Psoas muscle (tissue), 8 donors: ENCODE measurements at places on chromosomes 5 and 9.

DNA sequence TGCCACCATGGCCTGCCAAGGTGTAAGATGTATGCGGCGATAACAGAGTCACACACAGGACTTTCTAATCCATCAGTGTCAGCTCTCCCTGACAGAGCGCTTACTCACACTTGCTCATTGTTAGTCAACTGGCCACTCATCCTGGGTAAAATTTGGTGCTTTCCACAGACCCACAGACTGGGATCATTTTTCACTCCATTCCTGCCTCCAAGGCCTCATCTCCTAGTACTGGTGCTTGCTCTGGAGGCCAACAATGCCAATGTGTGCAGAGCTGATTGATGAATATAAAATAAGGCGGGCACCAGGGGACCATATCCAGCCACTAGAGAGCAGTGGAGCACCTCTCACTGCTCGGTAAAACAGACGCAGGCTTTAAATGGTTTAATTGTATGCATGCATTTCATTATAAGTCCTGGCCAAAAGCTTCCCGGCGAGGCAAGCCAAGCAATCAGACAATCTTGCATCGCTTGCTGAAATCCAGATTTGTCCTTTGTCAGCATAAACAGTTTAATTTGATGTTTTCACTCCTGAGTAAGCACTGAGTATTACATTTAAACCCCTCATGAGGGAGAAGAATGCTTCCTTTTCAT lies 22.3 kb downstream of the PSMB7 start:
- peak overlapping the region; percentile 58 for H3K27ac ChIP-seq
- no peaks in the 10 kb centered on the region for H3K36me3 ChIP-seq
- H3K4me3 ChIP-seq, result no peak overlapping the region
- no peaks in the 10 kb centered on the region for H3K27me3 ChIP-seq
- no peak for DNase-seq

DNA sequence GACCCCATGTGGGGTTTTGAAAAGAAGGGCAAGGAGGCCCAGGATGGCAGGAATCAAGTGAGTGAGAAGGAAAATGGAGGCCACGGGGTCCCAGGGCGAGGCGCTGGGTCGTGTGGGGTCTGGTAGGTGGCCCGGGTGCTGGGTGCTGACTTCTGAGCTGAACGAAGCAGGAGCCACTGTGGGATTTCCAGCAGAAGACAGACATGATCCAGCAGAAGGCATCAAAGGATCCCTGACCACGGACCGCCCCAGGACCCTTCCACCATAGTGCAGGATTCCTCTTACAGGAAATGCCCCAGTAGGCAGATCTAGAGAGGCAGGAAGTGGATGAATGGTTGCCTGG lies 106.7 kb downstream of the ADAMTS2 start:
- H3K27ac ChIP-seq, result no peak overlapping the region
- no peaks in the 10 kb centered on the region for H3K36me3 ChIP-seq
- H3K4me3 ChIP-seq, result no peak overlapping the region
- DNase-seq, result no peak
- H3K27me3 ChIP-seq, result no peaks in the 10 kb centered on the region
- H3K4me1 ChIP-seq, result no peaks in the 10 kb centered on the region

DNA sequence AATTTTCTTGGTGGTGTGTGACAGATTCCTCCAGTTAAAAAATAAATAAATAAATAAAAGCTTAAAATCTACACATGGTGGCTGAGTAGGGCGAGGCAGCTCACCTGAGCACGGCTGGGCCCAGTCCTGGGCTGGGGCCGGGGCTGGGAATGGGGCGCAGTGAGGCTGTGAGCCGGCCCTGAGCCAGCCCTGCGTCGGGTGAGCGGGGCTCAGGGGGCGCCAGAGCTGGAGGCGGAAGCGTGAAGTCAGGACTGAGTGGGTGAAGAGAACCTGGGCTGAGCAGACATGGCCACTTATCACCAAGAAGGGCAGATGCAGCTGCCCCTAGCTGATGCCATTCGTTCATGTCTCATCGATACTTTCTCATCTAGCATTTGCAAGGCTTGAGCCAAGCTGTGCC lies 22.8 kb upstream of the DTWD2 start:
- no peaks in the 10 kb centered on the region for H3K4me1 ChIP-seq
- H3K36me3 ChIP-seq, result no peaks in the 10 kb centered on the region
- H3K27ac ChIP-seq, result no peak overlapping the region
- DNase-seq, result no peak
- H3K27me3 ChIP-seq, result no peaks in the 10 kb centered on the region

- no peaks in the 10 kb centered on the region for H3K27me3 ChIP-seq
- no peaks in the 10 kb centered on the region for H3K36me3 ChIP-seq
- no peak overlapping the region for H3K27ac ChIP-seq
- DNase-seq, result no peak
- peak overlapping the region; percentile 44 for H3K4me3 ChIP-seq
These were observed 1.5 kb downstream of the CRHBP start for GRCh38 chr5:76954383-76954763.

- no peaks in the 10 kb centered on the region for H3K36me3 ChIP-seq
- no peaks in the 10 kb centered on the region for H3K4me1 ChIP-seq
- H3K4me3 ChIP-seq, result no peak overlapping the region
- no peaks in the 10 kb centered on the region for H3K27me3 ChIP-seq
- DNase-seq, result no peak
These were observed 47.7 kb upstream of the RPL26L1 start for GRCh38 chr5:172911628-172911880.

DNA sequence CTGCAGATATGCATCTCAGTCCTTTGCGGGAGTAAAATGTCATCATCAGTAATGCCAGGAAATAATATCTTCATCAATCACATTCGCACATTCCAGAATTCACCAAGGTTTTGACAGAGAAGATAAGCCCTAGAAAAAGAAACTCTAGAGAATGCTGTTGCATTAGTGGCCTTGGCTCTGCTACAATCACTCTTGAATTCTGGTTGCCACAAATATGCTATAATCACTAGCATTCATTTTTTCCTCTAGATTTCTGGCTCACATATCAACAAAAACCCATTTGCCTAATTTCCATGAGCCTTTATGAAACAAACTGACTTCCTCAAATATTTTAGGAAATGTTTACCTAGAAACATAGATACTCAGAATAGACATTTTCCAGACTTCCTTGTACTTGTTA lies 653.4 kb downstream of the ANXA1 start:
- H3K4me1 ChIP-seq, result no peaks in the 10 kb centered on the region
- DNase-seq, result no peak
- no peaks in the 10 kb centered on the region for H3K27me3 ChIP-seq
- no peak overlapping the region for H3K27ac ChIP-seq
- no peak overlapping the region for H3K4me3 ChIP-seq
- no peaks in the 10 kb centered on the region for H3K36me3 ChIP-seq

- H3K27ac ChIP-seq, result no peak overlapping the region
- no peaks in the 10 kb centered on the region for H3K4me1 ChIP-seq
- no peaks in the 10 kb centered on the region for H3K36me3 ChIP-seq
- no peaks in the 10 kb centered on the region for H3K27me3 ChIP-seq
- DNase-seq, result no peak
These were observed 213.6 kb downstream of the MAPKAP1 start for GRCh38 chr9:125493384-125493783.

DNA sequence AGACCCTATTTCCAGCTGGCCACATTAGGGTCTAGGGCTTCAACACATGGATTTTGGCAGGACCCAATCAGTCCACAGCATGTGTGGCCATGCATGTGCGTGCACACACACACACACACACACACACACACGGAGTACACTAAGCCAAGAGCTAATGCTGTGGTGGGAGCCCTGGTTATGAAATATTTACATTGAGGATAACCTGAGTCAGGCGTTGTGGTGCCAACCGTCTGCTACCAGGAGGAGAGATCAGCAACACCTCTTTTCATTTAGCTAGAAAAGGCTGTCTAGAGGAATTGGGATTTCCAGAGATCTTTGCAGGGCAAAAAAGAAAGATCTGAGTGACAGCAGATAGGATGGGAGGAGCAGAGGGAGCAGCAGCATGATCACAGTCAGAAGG lies 141.5 kb downstream of the TRPM3 start:
- no peaks in the 10 kb centered on the region for H3K4me1 ChIP-seq
- no peak overlapping the region for H3K27ac ChIP-seq
- no peaks in the 10 kb centered on the region for H3K27me3 ChIP-seq
- no peak overlapping the region for H3K4me3 ChIP-seq
- H3K36me3 ChIP-seq, result no peaks in the 10 kb centered on the region

DNA sequence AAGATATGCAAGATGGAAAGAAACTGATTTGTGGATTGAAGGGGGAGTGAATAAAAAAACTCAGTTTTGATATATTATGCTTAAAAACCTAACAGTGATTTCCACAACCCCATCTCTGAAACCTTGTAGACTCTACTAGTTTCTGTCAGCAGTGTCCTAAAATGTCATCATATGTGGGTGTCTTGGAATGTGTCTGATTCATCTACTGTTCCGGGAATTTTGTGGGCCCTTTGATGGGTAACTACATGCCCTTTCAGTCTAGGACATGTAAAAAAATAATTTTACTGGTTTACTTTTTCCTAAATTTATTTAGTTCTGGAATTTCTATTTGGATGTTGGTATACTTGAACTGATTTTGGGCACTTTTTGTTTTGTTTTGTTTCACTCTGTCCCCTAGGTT lies 118.9 kb upstream of the NMUR2 start:
- H3K4me3 ChIP-seq, result no peak overlapping the region
- no peaks in the 10 kb centered on the region for H3K4me1 ChIP-seq
- no peaks in the 10 kb centered on the region for H3K36me3 ChIP-seq
- H3K27ac ChIP-seq, result no peak overlapping the region

- DNase-seq, result no peak
- no peak overlapping the region for H3K27ac ChIP-seq
- H3K36me3 ChIP-seq, result no peaks in the 10 kb centered on the region
- no peak overlapping the region for H3K4me3 ChIP-seq
These were observed 27.2 kb upstream of the ZNF608 start for GRCh38 chr5:124773315-124774311.

- no peaks in the 10 kb centered on the region for H3K36me3 ChIP-seq
- H3K4me3 ChIP-seq, result no peak overlapping the region
- no peaks in the 10 kb centered on the region for H3K27me3 ChIP-seq
- H3K27ac ChIP-seq, result no peak overlapping the region
These were observed 769.0 kb upstream of the RGMB start for GRCh38 chr5:98004463-98004862.

- no peaks in the 10 kb centered on the region for H3K27me3 ChIP-seq
- H3K4me3 ChIP-seq, result no peak overlapping the region
- H3K4me1 ChIP-seq, result peaks cover 6% of the 10 kb centered on the region
- H3K27ac ChIP-seq, result no peak overlapping the region
- no peak for DNase-seq
These were observed 81.8 kb downstream of the ZNF618 start for GRCh38 chr9:113957821-113958341.

DNA sequence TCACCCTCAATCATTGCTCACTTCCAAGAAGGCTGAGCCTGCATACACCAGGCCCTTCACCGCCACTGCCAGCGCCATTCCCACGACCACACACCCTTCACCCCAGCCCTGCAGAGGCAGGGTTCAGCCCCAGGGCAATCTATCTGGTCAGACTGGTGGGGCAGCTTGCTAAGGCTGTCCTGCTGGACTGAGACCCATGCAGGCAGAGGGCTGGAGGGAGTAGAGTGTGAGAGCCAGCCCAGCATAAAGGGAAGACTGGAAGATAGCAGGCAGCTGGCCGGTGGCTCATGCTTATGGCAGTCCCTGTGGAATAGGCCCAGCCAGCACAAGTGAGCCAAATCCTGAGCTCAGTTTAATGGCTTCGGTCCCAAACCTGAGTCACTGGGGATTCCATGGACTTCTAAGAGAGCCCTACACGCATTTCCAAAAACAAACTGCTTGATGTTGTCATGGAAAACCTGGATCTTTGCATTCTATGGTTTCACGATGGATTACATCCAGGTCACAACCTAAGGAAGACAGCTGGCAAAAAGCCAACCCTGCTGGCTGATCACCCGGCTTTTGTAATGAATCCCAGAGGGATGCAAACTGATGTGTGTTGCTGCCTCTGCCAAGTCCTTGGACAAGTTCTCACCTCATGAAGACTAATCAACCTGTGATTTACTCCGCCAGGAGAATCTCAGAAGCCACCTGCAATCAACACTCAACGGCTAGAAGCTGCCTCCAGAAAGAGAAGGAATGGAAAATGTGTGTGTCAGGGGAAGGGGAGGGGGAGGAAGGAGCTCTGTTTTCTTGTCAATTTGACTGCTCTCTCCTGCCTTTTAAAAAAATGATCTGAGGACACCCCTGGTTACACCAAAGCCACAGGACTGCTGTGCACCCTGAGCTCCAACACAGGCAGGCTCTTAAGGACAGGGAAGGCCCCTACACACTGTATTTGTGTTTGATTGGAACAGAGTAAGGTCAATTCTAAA lies 143.6 kb downstream of the LHFPL2 start:
- H3K4me1 ChIP-seq, result peaks cover 47% of the 10 kb centered on the region
- H3K27ac ChIP-seq, result peak overlapping the region; percentile 66
- peak; percentile 86 for DNase-seq
- no peaks in the 10 kb centered on the region for H3K36me3 ChIP-seq

DNA sequence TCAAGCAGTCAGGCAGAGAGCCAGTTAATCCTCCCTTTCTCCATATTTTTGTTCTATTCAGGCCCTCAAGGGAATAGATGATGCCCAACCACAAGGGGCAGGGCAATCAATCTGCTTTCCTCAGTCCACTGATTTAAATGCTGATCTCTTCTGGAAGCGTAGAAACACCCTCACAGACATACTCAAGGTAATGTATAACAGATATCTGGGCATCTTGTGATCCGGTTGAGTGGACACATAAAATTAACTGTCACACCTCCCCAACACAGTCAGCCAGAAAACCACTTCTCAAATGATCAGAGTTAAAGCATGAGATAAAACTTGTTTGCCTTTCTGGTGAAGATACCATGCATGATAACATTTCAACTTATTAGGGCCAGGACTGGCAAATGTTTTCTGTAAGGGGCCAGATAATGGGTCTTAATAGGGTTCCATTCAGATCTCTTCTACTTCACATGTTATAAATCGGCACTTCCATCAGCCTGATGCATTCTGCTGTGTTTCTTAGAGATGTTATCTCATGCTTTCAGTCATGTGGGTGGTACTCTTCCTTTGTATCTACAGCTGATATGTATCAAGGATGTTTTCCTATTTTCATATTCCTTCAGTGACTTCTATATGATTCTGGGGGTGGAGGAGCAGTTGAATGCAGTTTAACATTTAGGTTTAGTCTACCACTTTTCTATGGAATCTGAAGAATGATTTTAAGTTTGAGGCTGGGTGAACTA lies 58.9 kb upstream of the CNTLN start:
- no peak overlapping the region for H3K4me3 ChIP-seq
- no peaks in the 10 kb centered on the region for H3K27me3 ChIP-seq
- no peaks in the 10 kb centered on the region for H3K4me1 ChIP-seq
- no peak for DNase-seq
- no peak overlapping the region for H3K27ac ChIP-seq

- DNase-seq, result no peak
- no peaks in the 10 kb centered on the region for H3K4me1 ChIP-seq
- no peaks in the 10 kb centered on the region for H3K36me3 ChIP-seq
- no peaks in the 10 kb centered on the region for H3K27me3 ChIP-seq
These were observed 35.9 kb downstream of the ITK start for GRCh38 chr5:157216391-157217142.

DNA sequence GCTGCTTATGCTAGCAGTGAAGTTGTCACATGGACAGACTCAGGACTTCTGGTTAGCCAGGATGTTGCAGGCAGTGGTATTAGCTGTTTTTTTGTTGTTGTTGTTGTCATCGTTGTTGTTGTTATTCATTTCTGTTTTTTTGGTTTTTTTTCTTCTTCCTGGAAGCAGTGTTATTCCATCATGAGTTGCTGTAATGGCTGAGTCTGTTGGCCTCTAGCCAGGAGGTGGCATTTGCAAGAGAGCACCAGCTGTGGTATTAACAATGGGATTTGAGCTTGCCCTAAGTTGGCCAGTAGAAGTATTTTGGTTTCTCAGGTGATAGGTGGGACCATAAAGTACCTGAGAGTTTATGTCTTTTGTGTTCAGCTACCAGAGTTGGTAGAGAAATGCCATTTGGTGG lies 561.1 kb downstream of the KCTD16 start:
- no peak overlapping the region for H3K4me3 ChIP-seq
- no peaks in the 10 kb centered on the region for H3K4me1 ChIP-seq
- no peaks in the 10 kb centered on the region for H3K36me3 ChIP-seq
- no peak overlapping the region for H3K27ac ChIP-seq
